CD4-positive, alpha-beta T cell treated with Interleukin-15 for 1 hour (primary cell): ENCODE measurements at places on chromosomes 13 and 19.

DNA sequence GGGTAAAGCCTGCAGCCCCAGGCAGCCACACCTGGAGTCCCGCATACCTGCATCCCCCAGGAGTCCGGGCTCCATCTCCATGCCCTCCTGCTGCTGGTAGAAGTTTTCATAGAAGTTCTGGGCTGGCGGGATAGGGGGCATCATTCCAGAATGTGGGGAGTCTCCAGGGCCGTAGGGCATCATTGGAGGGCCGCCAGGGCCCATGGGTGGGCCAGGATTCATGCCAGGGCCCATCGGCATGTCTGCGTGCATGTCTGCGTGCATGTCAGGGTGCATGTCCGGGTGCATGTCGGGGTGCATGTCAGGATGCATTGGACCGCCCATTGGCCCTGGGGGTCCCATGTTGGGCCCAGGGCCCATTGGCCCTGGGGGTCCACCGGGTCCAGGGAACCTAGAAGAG lies 23.3 kb upstream of the TMEM160 start:
- no peak for DNase-seq

GRCh38 chr19:7540761-7541474 lies 5.4 kb downstream of the PNPLA6 start:
- DNase-seq: no peak

- DNase-seq: no peak
Measured at GRCh38 chr13:30849611-30850010, 56.5 kb upstream of the MEDAG start.

GRCh38 chr13:49627831-49628652 lies at the start of gene ARL11:
Gene ARL11, plus strand, starts transcription at chr13:49628507. Its CDS starts 1,941 bp downstream, at chr13:49630448.
- peak; percentile 78 for DNase-seq

DNA sequence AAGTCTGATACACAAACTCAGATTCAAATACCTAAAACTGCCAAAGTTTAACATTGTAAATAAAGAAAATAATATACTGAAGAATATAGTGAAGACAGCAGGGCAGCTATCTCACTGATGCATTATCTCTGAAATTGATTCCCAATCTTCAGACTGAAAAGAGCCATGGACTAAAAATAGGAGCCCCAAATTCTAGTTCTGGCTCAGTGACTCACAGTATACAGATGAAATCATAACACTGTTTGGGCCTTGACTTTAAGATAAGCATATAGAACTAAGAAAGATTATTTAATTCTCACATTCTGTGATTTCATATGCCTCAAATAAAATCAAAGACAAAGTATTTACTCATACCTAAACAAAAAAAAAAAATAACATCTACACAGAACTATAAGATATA lies 53.9 kb downstream of the RBM26 start:
- no peak for DNase-seq

DNA sequence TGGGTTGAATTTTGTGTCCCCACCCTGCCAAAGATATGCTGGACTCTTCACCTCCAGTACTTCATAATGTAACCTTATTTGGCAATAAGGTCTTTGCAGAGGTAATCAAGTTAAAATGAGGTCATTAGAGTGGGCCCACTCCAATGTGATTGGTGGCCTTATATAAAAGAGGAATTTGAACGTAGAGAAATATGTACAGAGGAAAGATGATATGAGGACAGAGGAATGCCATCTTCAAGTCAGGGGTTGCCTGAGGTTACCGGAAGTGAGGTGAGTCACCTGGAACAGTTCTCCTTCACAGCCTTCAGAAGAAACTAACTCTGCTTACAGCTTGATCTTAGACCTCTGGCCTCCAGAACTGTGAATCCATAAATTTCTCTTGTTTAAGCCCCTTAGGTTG lies 69.9 kb downstream of the GPC5 start:
- no peak for DNase-seq

DNA sequence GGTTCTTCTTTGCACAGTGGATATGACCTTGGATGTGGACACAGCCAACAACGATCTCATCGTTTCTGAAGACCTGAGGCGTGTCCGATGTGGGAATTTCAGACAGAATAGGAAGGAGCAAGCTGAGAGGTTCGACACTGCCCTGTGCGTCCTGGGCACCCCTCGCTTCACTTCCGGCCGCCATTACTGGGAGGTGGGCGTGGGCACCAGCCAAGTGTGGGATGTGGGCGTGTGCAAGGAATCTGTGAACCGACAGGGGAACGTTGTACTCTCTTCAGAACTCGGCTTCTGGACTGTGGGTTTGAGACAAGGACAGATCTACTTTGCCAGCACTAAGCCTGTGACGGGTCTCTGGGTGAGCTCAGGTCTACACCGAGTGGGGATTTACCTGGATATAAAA lies 9.4 kb downstream of the RFPL4AL1 start:
- no peak for DNase-seq

GRCh38 chr13:100675661-100676129 lies 1.1 kb upstream of the TMTC4 start:
- DNase-seq: no peak

GRCh38 chr19:4416268-4416667 lies 13.8 kb downstream of the CHAF1A start:
- DNase-seq: no peak

DNA sequence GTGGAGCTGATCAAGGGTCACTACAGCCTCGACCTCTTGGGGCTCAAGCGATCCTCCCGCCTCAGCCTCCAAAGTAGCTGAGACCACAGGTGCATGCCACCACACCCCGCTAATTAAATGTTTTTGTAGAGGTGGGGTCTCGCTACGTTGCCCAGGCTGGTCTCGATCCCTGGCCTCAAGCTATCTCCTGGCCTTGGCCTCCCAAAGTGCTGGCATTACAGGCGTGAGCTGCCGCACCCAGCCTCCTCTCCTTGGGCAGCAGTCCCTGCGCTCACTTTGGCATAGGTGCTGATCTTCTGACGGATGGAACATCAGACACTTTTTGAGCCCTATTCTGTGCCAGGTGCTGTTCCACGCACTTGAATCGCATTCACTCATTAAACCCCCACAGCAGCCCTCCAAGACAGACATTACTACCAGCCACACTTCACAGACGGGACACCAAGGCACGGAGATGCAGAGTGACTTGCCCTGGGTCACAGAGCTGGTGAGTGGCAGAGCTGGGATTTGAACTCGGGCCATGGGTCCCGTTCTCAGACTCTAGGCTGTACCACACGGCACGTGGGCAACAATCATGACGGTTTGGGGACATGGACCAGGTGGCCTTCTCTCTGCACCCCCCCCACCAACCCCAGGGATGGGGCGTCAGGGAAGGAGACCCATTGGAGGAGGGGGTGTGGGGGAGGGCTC lies 3.2 kb downstream of the MEIS3 start:
- DNase-seq: no peak

GRCh38 chr13:105377452-105377851 lies 1158.0 kb downstream of the EFNB2 start:
- no peak for DNase-seq

GRCh38 chr13:41611385-41611784 lies 154.0 kb downstream of the RGCC start:
- no peak for DNase-seq

GRCh38 chr19:29311191-29311790 lies 98.3 kb upstream of the UQCRFS1 start:
- DNase-seq: no peak

- no peak for DNase-seq
Measured at GRCh38 chr19:15253513-15253912, 21.3 kb upstream of the EPHX3 start.

- no peak for DNase-seq
Measured at GRCh38 chr19:39070888-39071287, 13.3 kb upstream of the ACP7 start.

GRCh38 chr13:28356561-28357021 lies 138.3 kb downstream of the FLT1 start:
- no peak for DNase-seq

- no peak for DNase-seq
Measured at GRCh38 chr13:67223742-67224141, 6.4 kb downstream of the PCDH9 start.

DNA sequence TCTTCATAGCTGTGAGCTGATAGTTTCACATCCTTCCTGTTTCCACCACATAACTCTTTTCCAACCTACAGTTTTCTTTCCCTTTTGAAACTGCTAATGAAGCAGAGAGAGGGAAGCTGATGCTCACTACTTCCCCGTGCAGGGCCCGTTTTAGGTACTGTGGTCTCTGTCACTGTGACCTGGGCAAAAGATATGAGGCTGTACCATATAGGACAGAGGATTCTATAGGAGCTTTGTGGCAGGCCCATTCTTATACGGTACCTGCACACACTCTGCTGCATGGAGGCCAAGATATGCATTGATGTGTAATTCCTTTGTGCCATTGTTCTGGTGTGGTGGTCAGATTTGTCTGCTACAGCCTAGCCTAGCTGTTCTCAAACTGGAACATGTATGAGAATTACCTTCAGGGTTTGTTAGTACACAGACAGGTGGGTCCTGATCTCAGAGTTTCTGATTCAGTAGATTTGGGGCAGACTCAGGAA lies 577.3 kb downstream of the LMO7 start:
- DNase-seq: no peak

DNA sequence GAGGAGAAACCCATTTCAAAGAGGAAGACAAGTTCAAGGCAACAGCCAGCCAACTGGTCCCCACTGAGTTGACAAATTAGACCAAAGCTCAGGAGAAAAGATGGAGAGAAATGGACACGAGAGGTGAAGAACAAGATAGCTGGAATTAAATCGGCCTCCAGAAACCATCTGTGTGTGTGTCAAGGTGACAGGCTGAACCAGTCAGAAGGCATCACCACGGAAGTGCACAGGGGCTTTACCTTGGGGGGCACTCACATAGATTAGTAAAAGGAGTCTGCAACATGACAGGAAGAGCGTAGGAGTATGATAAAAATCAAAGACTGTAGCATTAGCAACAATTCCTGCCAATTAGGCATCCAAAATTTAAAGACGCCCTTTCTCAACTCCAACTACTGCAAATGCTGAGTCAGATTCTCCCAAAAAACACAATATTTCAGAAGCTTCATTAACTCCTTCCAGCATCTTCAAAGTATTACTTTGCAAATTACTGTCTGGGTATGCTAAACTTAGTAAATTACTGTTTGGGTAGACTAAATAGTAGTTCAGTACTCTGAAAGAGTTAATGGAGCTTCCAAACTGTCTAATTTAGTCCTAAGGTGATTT lies 66.2 kb downstream of the FOXO1 start:
- DNase-seq: no peak

GRCh38 chr13:84455143-84455905 lies 573.0 kb upstream of the SLITRK1 start:
- DNase-seq: no peak

DNA sequence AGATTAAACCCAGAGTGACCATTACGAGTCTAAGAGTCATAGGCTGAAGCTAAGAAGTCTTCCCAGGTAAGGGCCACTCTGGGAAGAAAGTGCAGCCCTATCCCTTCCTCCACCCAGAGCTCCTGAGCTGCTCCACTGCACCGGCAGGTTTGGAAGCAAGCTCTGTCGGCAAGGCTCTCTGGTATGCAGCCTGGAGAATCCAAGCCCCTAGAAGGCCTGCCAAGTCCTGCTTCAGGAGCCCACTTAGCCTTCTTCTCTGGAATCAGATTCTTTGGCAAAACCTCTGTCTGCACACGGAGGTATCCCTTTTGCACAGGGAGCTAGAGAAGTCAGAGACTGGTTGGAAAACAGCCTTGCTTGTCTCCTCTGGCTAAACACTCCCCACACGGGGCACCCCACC lies 58.5 kb downstream of the CEBPG start:
- DNase-seq: no peak

DNA sequence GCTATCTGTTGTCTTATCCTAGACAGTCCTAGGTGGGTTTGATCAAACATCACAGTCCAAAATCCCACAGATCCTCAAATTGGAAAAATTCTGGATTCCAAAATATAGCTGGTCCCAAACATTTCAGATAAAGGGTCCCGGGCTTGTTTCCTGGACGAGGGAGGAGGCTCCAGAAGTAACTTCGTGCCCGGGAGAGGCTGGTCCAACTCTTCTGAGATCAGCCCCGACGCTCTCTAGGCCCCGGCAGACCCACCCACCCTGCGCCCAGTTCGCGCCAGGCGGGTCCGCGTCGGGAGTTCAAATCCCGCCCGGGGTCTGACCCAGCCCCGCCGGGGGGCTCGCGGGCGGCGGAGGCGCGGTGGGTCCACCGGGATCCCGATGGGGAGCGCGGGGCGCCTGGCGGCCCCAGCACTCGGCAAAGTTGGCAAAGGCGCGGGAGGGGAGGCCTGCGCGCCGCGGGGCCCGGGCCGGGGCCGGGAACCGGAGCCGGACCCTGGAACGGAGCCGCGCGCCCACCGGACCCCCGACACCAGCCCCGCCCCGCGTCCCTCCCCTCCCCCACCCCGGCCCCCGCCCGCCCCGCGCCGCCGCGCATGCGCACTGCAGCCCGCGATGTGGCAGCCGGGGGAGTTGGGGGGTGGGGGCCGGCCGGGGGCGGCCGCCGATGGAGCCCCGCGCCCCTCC lies 513 bp downstream of the MIER2 start:
- no peak for DNase-seq

DNA sequence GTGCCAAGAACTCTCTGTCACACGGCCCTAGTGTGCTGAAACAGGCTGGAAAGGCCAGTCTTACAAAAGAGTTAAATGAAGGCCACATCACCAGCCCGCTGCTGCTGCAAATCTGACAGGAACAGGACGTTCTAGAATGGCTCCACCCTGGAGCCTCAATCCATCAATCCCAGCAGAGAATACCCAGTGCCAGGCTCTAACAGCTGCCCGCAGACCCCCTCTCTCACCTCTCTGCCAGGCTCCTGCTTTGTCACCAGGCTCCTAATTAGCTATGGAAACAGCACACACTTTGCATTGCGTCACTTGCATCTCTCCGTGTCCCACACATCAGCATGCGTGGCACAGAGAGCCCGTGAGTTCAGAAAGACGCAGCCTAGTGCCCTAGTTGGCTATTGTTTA lies 314.1 kb downstream of the FOXO1 start:
- DNase-seq: no peak

DNA sequence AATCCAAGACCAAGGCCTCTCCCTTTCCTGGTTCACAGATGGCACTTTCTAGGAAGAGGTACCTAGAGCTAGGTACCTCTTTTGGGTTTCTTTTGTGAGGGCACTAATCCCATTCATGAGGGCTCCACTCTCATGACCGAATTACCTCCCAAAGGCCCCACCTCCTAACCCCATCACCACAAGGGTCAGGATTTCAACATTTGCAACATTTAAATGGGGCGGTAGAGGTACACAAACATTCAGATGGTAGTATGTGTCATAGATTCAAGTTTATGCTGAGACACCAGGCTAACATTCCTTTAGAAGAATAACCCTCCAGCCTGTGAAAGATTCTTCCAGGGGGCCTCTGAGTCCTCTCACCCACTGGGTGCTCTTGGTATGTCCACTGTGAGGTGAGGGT lies 116.3 kb downstream of the FOXO1 start:
- no peak for DNase-seq

- DNase-seq: no peak
Measured at GRCh38 chr13:19184176-19184575, 2.6 kb upstream of the TUBA3C start.

DNA sequence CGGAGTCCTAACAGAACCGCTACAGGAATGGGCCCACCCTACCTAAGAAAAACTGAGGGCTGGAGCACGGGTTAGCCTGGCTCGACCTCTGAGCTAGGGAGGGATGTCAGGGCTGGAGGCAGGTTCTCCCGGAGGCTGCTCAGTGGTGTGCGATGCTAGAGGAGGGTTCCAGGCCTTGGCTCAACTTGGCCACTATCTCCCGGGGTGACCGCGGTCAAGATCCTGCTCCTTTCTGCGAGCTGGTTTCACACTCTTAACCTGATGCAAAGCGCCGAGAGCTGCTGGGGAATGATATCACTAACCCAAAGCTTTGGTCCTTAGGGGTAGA lies 301 bp downstream of the POP4 start:
- no peak for DNase-seq
